ENCODE measurements at places on chromosomes 7 and 10. TPM values are rescaled to one million over a fixed set of nuclear protein-coding genes. Genes with fewer than 3 reads are reported as not detected.

GRCh38 chr10:107847620-107848019, 683.1 kb upstream of the SORCS1 start:
- no peak for DNase-seq

DNA sequence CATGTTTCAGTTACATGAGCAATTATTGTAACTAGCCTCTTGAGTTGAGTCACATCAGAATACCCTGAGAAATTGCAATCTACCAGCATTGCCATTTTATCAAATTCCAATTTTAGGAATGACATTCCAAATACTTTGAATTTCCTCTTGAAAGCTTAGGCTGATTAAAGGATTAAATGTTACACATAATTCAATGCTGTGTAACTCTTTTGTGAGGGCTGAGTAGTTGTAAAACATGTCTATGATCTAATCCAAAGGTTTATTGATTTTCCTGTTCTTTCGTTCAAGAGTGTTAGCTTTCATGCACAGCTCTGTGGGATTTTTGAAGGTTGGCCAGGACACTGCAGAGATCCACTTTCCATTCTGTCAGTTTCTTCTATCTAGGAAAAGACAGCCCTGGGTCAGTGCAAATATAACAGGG, 193.1 kb downstream of the SORCS1 start:
- DNase-seq, result no peak

DNA sequence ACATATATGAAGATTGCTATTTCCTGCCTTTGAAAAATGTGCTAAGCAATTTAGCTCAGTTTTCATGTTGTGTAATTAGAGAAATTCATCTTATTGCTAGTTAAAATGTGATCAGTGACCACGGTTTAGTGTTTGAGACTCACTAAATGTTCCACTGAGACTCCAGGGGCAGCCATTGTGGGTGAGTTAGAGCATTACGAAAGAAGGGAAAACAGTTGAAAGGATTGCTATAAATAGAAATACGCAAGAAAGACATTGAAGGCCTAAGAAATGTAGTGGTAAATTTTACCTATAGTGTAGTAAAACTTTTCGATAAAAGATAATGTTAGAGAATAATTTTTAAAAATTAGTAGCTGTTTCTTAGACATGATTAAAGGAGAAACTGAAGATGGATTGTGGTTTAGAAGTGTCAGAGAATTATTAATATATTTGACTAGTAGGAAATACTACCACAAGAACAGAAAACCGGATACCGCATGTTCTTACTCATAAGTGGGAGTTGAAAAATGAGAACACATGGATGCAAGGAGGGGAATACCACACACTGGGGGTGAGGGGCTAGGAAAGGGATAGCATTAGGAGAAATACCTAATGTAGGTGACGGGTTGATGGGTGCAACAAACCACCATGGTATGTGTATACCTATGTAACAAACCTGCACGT, 394.5 kb downstream of the SEMA3D start:
- no peak for DNase-seq

- no peak for DNase-seq
Observed at GRCh38 chr7:98771519-98771918, 98.3 kb downstream of the TMEM130 start.

DNA sequence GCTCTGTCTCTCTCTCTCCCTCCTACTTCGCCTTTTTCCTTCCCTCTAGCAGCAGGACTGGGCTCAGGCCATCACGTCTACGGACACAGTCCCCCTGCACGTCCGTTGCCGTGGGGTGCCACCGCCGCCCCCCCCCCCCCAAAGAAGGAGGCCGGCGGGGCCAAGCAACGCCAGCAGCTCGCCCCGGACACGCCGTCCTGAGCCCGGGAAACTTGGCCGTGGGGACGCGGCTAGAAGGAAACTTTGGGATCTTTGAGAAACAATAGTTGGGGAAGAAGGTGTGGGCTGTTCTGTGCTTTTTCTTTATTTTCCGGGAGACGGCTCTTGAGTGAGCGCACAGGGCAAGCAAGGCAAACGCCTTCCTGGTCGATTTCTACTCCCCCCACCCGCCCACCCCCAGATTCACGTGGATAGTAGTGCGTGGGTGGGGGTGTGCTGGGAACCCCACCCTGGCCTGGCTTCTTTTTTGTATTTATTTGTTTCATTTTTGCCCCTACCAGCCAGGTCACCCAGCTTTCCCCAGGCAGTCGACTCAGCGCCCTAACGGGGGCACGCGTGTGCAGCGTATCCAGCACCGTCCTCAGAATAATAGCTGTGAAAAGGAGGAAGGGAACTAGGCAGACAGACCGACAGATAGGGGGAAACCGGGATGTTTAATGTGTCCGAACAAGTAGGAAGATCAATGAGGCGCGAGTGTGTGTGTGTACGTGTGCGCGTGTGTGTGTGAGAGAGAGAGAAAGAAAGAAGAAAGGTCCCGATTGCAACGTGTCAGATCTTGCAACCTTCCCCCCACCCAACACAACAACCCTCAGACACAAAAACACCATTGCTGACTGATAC, 1.4 kb downstream of the MXI1 start:
- peak; percentile 66 for DNase-seq

Gene FAM25A
- not detected for polyA plus RNA-seq

DNA sequence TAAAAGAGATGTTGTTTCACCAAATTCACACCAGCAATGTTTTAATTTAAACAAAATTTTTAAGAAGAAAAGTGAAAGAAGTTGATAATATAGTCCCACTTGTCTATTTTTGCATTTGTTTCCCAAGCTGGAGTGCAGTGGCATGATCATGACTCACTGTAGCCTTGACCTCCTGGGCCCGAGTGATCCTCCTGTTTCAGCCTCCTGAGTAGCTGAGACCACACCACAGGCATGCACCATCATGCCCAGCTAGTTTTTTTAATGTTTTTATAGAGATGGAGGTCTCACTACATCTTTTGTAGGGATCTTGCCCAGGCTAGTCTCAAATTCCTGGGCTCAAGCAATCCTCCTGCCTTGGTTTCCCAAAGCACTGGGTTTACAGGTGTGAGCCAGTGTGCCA, 14.1 kb upstream of the NDUFA5 start:
- DNase-seq, result no peak

DNA sequence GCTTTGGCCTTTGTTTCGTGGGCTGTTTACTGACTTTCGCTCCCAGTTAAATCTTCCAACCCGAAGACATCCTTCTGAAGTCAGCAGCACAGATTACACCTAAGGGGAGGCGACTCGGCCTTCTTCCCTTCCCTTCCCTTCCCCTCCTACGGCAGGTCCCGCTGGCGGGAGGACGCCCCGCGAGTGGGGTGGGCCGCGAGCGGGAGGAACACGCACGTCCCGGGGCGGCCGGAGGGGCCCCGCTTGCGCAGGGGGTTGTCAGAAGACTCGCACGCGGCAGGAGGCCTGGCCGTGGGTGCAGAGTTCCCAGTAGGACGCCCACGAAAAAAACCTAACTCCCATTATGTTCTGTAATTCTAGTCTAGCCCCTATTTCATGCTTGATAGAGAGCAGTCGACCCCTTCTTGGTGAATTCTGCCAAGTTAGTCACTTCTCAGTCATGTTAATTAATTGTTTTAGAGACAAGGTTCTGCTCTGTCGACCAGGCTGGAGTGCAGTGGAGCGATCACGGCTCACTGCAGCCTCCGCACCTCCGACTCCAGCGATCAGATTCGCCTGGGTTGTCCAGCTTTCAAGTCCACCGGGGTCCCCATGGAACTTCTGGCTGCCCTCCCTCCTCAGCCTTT, 19.2 kb upstream of the ZNF32 start:
- DNase-seq, result no peak

Gene FEZF1
- not detected for polyA plus RNA-seq

DNA sequence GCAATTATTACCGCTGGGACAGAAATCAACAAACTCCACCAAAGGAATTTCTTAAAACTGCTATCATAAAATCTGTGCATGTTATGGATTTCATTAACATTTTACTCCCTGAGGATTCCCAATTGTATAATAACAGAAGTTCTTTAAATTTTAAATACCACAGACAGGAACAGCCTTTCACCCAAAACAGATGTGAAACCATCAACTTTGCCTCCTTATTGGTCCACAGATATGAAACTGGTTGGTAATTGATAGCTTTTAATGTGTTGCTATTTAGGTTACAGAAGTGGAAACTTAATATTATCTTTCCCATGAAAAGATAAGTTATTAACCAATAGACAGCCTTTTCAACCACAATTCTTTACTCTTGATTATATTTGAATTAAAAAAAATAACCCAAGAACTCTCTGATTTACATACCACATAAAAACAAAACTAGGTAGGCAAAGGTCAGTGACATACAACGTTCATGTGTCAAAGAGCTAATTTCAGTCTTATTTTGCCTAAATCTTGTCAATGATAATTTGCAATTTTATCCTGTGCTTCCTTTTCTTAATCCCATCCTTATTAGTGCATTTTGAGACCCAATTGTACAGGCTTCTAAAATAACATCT, 90.0 kb downstream of the NRP1 start:
- no peak for DNase-seq

DNA sequence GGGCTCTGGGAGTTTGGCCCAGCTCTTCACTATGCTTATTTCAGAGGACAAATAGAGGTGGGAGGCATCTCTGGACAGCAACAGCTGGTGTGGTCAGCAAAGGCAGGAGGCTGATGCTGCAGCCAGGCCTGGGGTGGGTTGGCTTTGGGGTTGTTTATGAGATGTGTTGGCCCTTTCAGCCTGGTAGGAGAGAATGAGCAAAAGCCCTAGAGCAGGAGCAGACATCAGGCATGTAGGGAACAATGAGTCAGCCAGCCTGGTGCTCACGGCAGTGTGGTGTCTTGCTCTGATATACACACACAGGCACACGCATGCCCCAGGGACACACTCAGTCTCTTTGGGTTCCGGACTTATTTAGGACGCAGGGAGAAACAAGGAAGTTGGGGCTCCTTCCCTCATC, 157.1 kb downstream of the PRKCQ start:
- no peak for DNase-seq

Gene ZKSCAN1
- 30.7 TPM for polyA plus RNA-seq

Gene ANKRD1
- polyA plus RNA-seq, result 41.7 TPM

DNA sequence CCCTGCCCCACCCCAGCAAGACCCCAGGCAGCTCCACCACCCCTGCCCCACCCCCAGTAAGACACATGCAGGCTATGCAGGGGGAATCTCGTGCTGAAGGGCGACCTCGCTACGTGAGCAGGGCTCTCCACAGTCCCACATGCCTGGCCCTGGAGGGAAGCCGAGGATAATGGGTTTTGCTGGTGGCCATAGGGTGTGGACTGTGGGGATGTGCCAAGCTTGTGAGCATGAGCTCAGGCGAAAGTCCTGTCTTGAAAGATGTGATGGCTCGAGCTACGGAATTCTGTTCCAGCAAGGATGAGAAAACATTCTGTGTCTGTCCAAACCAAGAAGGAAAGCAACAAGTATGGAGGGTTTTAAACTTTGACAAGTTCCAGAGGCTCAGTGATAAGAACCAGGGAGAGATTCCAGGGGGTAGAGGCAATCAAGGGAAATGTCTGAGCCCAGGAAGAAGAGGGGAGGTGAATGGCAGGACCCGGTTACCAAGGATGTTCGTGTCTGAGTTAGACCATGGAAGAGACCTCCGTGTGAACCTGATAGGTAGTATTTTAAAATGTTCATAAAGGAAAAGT, 63.1 kb downstream of the PYROXD2 start:
- no peak for DNase-seq

Gene EFCAB10
- 0.51 TPM for polyA plus RNA-seq

DNA sequence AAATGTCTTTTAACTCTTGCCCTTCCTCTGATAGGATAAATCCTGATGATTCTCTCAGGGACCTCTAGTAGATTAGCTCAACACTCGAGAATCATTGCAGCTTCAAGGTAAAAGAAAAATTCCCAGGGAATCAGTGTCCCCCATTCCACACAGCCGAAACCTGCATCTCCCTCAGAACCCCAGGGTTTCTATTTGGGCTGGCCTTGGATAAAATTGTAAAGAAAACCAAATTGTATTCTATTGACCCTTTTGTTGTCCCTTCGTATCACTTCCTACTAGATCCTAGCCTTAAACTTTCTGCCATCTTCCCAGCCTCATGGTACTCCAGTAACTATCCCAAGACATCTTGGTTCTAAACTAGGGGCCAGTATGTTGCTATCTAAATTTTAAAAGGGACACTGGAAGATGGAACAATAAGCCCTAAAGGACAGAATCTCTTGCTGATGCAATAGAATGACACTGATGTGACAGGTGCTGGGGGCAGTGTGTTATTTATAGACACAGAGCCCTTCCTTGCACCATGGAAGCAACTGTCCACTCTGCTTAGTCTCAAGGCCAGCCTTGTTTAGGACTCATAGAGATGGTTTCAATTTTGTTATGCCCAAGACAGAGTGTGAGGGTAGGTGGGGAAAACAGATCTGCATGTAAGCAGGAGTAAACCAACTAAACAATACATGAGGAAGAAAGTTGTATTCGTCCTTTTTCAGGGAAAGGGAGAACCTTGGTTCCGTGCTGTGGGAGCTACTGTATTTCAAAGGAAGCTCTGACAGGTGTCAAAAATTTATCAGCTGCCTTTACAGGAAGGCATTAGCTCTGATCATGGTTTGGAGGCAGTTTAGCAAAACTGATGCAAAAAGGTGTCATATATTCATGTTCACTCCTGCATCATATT, 7.6 kb downstream of the ASB15 start:
- DNase-seq, result no peak

Gene SGCE
- 69.5 TPM for polyA plus RNA-seq

Gene LIPJ
- not detected for polyA plus RNA-seq

DNA sequence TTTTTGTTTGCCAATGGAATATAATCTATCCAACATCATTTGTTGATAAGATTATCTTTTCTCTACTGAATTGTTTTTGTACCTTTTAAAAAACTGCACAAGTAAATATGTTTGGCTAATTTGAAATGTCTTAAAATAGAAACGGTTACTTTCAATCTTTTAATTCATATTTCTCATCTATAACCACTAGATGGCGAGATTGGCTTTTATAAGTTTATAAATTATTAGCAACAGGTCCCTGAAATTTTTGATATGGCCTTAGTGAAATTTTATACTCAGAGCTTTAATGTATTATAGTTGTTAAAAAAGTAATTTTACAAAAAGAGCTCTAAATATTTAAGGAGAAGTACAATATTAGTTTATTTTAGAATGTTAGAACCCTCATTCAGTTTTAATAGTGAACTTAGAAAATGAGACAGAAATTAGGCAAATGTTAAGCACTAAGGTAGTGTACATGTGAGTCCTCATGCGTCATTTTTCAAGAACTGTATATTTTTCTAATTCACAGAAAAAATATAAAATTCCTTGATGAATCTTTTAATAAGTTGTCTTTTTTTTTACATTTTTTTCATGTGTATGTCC, 592.5 kb downstream of the ARL4A start:
- DNase-seq, result peak; percentile 23

- DNase-seq, result peak; percentile 55
Observed at GRCh38 chr10:80413271-80413996, 5.1 kb downstream of the PRXL2A start.

Gene ADCYAP1R1
- 0.71 TPM for polyA plus RNA-seq

DNA sequence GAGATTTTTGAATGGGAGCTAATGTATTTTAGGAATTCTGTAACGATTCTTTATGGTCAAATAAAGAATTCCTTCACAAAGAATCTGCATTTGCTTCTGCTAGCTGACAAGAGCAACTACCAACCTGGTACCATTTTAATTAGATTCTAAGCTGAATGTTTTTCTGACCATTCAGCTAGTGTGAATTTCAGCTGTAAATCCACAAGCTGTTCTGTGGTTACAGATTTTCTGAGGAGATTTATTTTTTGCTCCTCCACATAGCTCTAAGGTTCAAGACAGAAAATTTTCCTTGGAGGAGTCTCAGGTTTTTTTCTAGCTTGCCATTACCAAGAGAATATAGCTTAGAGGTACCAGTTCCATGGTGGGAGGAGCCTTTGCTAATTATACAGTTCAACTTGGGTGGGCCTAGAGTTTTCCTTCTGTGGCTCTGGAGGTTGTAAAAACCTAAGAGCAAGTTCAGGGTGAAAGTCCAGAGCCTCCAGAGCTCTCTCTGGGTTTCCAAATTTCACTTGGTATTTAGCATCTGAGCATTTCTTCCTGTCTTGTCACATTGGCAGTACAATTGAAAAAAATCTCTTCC, 120.1 kb downstream of the JAZF1 start:
- DNase-seq, result no peak
